ENCODE measurements at places on chromosomes 6 and 20. TPM values are rescaled to one million over a fixed set of nuclear protein-coding genes. Genes with fewer than 3 reads are reported as not detected.

PRL gene
- not detected for total RNA-seq

PTPRT gene
- not detected for total RNA-seq

MACROD2 gene
- 0.85 TPM for total RNA-seq

CDC5L gene
- 26.2 TPM for total RNA-seq

MUC21 gene
- total RNA-seq: not detected

REM1 gene
- total RNA-seq: not detected

FAM209B gene
- 0.33 TPM for total RNA-seq

PRDM13 gene
- total RNA-seq: not detected

LY6G6F gene
- not detected for total RNA-seq

TFAP2D gene
- total RNA-seq: not detected

COL19A1 gene
- not detected for total RNA-seq

EBF4 gene
- 1.0 TPM for total RNA-seq

FERMT1 gene
- 0.28 TPM for total RNA-seq

NEURL2 gene
- total RNA-seq: 4.4 TPM

BPIFB4 gene
- total RNA-seq: not detected

SLC17A1 gene
- total RNA-seq: not detected

GLP1R gene
- not detected for total RNA-seq

SLC52A3 gene
- not detected for total RNA-seq

TMEM14B gene
- total RNA-seq: 47.7 TPM

ZC2HC1B gene
- total RNA-seq: not detected

SLC25A27 gene
- 1.9 TPM for total RNA-seq

SMPD2 gene
- total RNA-seq: 12.6 TPM

PARD6B gene
- total RNA-seq: 0.28 TPM

FAM217A gene
- total RNA-seq: not detected

THEMIS gene
- not detected for total RNA-seq

NFATC2 gene
- total RNA-seq: 4.8 TPM

MEI4 gene
- not detected for total RNA-seq

SPINT4 gene
- not detected for total RNA-seq

PEX7 gene
- total RNA-seq: 5.9 TPM

RBPJL gene
- not detected for total RNA-seq

PPP1R3G gene
- 0.74 TPM for total RNA-seq

FNDC11 gene
- 2.4 TPM for total RNA-seq

Data from dermis blood vessel endothelial cell (primary cell).